ENCODE measurements at places on chromosomes 1 and 21. TPM values are rescaled to one million over a fixed set of nuclear protein-coding genes. Genes with fewer than 3 reads are reported as not detected.

The ACADM gene
- 48.7 TPM for total RNA-seq

The PLK3 gene
- total RNA-seq, result 56.1 TPM

GRCh38 chr1:162912061-162912667 lies 51.2 kb upstream of the CCDC190 start:
- DNase-seq, result no peak

The SYPL2 gene
- 1.3 TPM for total RNA-seq

DNA sequence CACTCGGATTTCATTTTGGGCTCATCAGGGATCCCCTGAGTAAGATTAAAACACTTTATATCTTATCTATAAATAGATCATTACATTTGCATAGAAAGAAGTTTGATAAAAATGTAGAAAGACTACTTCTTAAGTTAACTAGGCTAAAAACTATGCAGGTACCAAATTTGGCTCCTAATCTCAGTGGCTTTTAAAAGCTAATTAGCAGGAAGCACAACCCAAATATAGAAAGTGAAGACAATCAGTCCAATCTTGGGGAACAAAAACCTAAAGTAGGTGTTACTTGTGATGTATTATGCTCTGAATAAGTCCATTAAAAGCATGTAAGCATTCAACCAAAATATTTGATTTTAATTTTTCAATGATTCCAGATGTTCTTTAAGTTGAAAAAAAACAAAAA lies 35.4 kb downstream of the SMYD3 start:
- no peak for DNase-seq

The YBX1 gene
- total RNA-seq, result 1,009 TPM

The GCSAML gene
- not detected for total RNA-seq

- DNase-seq, result no peak
Measured at GRCh38 chr21:27240839-27241238, 274.0 kb upstream of the ADAMTS5 start.

The MPZ gene
- 3.6 TPM for total RNA-seq

DNA sequence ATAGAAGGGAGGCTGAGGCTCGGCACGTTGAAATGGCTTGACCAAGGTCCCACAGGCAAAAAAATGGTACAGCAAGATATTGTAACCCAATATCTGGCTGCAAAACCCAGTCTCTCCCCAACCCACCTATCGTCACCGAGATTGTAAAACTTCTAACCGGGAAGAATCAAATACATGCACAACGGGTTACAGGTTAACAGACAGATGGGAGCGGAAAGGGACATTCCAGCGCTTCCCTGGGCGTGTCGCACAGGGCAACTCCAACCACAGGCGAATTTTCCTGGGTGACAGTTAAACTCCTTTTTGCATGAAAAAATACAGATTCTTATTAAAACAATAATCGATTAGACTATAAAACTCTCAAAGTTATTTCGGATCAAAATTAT lies 31.8 kb upstream of the JUN start:
- DNase-seq, result no peak

The EXO1 gene
- 32.9 TPM for total RNA-seq

The CFHR1 gene
- total RNA-seq, result 0.34 TPM

GRCh38 chr1:75423616-75424015 lies 187.3 kb downstream of the SLC44A5 start:
- DNase-seq, result no peak

DNA sequence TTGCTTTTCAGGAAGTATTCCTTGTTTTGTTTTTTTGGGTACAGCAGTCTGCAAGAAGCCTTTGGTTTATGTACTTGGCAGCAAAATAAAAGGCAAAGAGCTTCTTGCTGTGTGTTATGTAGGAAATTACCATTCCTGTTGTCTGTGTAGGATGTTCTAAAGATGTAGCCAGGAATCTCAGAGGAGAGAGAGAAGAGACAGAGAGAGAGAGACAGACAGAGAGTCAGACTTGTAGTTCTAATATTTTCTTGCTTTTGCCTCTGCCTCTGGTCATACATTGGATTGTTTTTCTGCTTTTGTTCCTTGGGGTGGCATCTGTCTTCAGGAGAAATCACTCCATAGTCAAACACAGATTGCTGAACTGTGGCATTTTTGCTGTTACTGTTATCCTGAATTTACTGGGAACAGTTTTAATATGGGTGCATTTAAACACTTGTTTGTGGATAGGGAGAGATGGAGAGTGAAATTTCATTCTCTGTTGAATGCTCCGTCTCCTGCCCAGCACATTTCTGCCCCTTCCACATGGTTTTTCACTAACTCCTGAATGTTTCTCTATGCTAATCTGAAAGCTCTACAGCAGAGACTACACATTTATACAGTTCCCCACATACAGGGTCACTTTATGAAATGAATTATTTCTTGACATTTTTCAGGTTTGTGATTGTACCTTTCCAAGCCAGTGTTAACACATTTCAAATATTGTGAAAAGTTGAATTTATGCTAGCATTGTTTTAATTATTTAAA lies 49.8 kb downstream of the POU2F1 start:
- no peak for DNase-seq

- no peak for DNase-seq
Measured at GRCh38 chr1:186175588-186175987, 199.5 kb downstream of the TPR start.

DNA sequence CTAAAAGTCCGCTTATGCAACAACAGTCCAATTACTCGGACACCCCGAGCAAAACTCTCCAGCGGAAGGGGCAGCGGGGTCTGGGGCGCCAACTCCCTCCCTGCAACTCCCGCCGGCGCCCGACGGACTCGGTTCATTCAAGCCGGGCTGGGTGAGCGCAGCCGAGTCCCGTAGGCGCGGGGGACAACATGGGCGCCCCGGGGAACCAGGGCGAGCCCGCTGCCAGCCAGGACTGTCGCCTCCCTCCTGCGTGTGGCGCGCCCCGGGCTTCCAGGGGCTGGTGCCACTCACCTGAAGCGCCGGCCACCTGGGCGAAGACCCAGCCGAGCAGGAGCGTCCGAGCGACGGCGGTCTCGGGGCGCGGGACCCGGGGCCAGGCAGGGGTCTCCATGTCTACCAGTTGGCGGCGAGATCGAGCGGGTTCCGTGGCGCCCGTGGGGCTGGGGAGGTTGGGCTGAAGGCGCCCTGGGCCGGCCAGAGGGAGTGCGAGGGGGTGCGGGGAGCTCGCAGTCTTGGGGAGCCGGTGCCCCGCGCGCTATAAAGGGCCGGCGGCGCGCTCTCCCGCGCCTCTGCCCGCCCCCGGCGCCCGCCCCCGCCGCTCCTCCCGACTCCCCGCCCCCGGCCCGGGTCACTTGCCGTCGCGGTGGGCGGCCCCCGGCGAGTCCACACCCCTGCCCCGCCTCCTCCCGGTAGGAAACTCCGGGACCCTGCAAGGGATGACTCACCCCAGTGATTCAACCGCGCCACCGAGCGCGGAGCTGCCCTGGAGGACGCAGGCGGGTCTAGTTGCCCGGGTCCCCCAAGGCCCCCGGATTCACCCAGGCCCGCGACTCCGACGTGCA lies at the start of gene F3:
Gene F3, minus strand, starts transcription at position 514 of the 842 bp plus-strand sequence. Its CDS starts 123 bp downstream, at position 391.
- DNase-seq, result peak; percentile 70

DNA sequence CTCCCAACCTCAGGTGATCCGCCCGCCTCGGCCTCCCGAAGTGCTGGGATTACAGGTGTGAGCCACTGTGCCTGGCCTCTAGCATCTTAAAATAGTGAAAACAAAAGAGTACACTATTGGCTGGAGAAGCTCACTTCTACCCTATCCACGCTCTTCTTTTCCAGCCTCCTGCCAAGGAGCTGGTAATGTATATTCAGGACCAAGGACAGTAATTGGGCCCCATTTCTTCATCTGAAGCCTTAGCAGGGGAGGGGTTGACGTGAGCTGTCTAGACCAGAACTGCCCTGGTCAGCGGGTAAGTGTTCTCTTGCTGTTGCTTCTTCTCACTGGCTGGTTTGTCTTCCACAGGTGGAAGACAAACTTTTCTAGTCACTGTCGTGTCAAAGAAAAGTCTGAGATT lies 70.2 kb downstream of the DNM3 start:
- DNase-seq, result no peak

DNA sequence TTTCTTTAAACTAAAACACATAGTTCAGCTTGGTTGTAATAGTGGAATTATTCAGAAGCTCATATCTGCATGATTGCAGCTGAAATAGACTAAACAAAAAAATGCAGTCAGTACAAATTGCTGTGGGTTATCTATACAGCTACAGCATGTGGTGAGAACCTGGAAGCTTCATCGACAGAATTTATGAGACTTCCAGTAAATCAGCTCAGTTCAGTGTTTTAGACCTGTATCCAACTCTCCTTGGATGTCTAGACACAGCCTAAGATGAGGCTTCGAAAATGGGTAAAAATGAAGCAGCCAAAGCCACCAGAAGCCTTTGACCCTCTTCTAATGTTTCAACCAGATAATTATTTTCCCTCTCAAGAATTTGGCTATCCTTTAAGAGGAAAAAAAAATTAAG lies 127.1 kb upstream of the C1orf105 start:
- DNase-seq, result no peak

GRCh38 chr1:193542690-193543089 lies 356.3 kb upstream of the B3GALT2 start:
- DNase-seq, result no peak

GRCh38 chr1:229786974-229787610 lies 161.0 kb downstream of the URB2 start:
- DNase-seq, result no peak

- no peak for DNase-seq
Measured at GRCh38 chr1:1577367-1578011, 2.8 kb upstream of the SSU72 start.

The FAM177B gene
- total RNA-seq, result not detected

DNA sequence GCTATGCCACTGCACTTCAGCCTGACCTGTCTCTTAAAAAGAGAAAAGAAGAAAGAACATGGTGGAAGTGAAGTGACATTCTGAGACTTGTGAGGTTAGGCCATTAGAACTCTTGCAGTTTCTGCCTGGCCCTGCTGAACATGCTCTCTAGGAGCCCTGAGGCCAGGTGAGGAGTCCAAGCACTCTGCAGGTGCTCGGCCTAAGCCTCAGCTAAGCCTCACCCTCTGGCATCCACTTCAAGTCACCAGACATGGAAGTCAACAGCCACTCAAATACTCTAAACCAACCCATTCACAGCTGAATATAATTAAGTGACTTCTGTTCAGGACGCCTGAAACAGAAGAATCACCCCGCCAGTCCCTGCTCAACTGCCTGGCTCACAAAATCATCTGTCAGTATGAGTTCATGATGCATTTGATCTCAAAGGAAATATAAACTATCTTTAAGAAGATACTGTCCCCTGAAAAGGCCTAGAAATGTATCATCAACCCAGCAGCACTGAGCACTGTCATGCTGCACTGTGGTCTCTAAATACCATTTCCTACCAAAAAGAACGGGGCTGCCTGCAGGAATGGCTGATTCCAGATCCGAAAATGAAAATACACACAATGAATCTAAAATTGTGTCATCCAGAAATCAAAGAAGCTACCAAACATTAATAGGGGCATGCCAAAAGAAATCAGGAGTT lies 118.8 kb downstream of the PSMG1 start:
- DNase-seq, result no peak

- no peak for DNase-seq
Measured at GRCh38 chr1:193749868-193750267, 563.5 kb upstream of the B3GALT2 start.

The PLA2G2A gene
- not detected for total RNA-seq

DNA sequence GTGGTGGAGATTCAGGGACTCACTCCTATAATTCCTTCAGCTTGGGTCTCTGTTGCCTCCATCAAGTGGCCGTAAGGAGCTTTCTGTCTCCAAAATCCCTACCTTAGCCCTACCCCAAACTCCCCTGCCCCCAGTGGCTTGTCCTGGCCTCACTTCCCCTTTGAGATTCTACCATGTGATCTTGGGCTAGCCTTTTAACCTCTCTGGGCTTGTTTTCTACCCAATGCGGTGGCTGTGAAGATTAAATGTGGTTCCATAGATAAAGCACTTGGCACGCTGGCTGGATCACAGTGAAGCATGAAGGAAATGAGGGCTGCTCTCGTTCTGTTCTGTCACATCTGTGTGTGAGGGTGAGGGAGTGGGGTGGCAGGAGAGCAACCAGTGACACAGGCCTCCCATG lies 43.6 kb downstream of the FAAH start:
- no peak for DNase-seq

Data from HCT116 (cell line).